ENCODE measurements at places on chromosomes 1 and 21.

DNA sequence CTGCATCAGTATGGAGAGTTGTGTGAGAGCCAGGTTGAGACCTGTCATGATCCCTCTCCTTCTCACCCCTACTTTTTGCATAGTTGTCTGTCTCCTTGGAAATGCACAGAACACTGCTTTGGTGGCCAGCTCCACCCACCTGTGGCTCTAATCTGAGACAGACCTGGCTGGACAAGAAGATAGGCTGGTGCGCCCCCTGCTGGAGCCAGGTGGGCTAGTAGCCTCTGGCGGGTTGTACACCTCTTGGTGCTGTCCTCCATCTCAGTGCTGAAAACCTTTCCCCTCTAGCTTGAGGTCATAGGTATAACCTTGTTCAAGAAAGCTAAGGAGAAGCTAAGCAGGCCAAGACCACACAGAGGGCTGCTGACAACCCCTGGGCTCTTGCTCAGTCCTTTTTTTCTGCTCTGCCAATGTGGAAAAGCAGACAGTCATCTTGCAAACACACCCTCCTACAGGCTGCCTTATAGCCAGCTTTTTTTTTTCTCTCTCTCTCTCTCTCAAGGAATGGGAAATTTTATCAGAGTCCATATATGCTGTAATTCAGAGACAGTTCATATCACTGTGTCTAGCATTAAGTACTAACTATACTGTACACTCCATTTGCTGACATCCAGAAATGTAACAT lies 58.8 kb upstream of the SPATA6 start:
- no peak for DNase-seq

DNA sequence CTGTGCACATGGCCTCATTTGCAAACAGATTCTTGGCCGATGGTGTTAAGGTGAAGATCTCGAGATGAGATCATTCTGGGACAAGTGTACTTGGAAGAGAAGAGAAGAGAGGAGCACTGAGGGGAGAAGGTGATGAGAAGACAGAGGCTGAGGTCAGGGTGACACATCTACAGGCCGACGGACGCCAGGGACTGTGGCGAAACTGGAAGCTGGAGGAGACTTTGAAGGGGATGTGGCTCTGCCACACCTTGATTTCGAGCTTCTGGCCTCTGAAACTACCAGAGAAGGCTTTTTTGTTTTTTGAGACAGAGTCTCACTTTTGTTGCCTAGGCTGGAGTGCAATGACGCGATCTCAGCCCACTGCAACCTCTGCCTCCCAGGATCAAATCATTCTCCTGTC lies 137.5 kb upstream of the TMEM51 start:
- no peak for DNase-seq

DNA sequence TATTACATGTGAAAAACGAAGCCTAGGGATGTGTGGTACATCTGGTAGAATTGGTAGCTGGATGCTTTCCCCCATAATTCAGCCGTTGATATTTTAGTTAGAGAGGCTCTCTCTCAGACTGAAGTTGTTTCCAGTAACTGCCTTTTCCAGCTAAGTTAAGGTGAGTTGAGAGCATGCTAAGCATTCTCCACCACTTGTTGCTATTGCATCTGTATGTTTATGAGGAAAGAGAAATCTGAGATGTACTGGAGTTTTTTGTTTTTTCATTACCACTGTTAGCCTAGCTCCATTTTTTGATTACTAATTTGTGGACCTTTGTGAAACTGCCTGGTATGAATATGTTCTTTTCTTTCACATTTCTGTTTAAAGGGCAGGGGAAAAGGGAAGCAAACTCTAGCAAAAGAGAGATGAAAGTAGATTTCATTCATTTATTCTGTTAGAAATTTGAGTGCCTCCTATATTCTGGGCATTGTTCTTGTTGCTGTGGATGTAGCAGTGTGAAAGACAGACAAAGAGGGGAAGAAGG lies 189.9 kb upstream of the CACYBP start:
- DNase-seq = no peak

DNA sequence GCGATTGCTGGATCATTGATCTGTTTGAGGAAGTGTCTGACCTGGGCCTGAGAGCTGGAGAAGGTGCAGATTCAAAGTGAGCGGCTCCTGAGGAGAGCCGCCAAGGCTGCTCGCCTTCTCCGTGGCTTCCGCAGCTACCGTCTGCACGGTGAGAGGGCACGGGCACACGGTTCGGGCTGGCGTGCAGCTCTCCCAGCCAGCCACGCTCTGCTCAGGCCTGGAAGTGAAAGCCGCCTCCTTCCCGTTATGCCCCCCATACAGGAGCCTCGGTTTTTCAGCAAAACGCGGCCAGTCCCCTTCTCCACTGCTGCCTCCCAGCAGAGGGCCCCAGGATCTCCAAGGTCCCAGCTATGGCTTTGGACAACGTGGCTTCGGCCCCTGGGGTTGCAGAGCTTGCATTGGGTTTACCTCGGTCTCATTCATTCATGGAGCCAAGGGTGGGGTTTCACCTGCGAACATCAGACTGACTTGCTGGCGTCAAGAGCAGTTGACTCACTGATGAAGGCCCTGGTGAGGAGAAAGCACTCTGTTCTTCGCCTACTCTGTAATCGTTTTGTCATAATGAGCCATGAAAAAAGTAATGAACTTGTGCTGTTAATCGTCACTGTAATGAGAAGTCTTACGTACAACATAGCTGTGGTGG lies 24.4 kb upstream of the PDXK start:
- no peak for DNase-seq

GRCh38 chr1:108848806-108849205 lies 8.1 kb downstream of the AKNAD1 start:
- DNase-seq = no peak

- no peak for DNase-seq
These were observed 4.6 kb downstream of the MYCL start for GRCh38 chr1:39896909-39897685.
